Left ventricle myocardium inferior (tissue), 1 donor: ENCODE measurements at places on chromosomes 6 and 20. TPM values are rescaled to one million over a fixed set of nuclear protein-coding genes. Genes with fewer than 3 reads are reported as not detected.

GRCh38 chr6:72952808-72953630, 272.3 kb downstream of the KHDC1L start:
- H3K27ac ChIP-seq, result no peak overlapping the region
- DNase-seq, result no peak
- H3K27me3 ChIP-seq, result no peaks in the 10 kb centered on the region
- H3K4me1 ChIP-seq, result no peaks in the 10 kb centered on the region
- H3K4me3 ChIP-seq, result no peak overlapping the region

The POM121L2 gene
- not detected for total RNA-seq

The MAP7 gene
- 3.1 TPM for total RNA-seq

GRCh38 chr6:145199961-145200360, 535.4 kb downstream of the EPM2A start:
- H3K27me3 ChIP-seq, result no peaks in the 10 kb centered on the region
- H3K36me3 ChIP-seq, result no peaks in the 10 kb centered on the region
- no peaks in the 10 kb centered on the region for H3K4me1 ChIP-seq
- no peak for DNase-seq
- H3K27ac ChIP-seq, result no peak overlapping the region

The C20orf144 gene
- total RNA-seq, result not detected

The RFX6 gene
- total RNA-seq, result not detected
